ENCODE measurements at places on chromosomes 3 and 15. TPM values are rescaled to one million over a fixed set of nuclear protein-coding genes. Genes with fewer than 3 reads are reported as not detected.

- no peak for DNase-seq
- H3K36me3 ChIP-seq: no peaks in the 10 kb centered on the region
- H3K27ac ChIP-seq: no peak overlapping the region
- no peaks in the 10 kb centered on the region for H3K4me1 ChIP-seq
Measured at GRCh38 chr3:125059488-125060245, 3.9 kb upstream of the HEG1 start.

- DNase-seq: no peak
- peak overlapping the region; percentile 3 for H3K4me3 ChIP-seq
- no peaks in the 10 kb centered on the region for H3K36me3 ChIP-seq
- H3K27ac ChIP-seq: no peak overlapping the region
- H3K4me1 ChIP-seq: no peaks in the 10 kb centered on the region
Measured at GRCh38 chr3:112357930-112358780, 25.2 kb downstream of the CD200 start.

DNA sequence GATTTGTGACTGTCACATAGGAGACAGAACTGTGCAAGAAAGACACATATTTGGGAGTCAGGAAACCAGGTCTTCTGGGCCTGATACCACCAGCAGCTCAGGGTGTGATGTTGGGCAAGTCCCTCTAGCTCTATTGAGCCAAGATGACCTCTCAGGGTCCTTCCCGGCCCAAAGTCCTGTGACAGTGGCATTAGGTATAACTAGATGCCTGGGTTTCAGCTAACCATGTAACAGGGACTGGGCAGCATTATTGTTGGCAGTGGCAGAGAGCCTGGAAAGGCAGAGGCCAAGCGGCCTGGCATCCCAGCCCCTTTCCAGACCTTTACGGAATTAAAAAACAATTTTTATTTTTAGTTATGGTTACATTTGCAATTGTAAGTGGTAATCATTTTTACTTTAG lies 10.4 kb downstream of the LIMD1 start:
- DNase-seq: no peak
- no peaks in the 10 kb centered on the region for H3K27me3 ChIP-seq
- no peaks in the 10 kb centered on the region for H3K36me3 ChIP-seq
- no peak overlapping the region for H3K4me3 ChIP-seq

DNA sequence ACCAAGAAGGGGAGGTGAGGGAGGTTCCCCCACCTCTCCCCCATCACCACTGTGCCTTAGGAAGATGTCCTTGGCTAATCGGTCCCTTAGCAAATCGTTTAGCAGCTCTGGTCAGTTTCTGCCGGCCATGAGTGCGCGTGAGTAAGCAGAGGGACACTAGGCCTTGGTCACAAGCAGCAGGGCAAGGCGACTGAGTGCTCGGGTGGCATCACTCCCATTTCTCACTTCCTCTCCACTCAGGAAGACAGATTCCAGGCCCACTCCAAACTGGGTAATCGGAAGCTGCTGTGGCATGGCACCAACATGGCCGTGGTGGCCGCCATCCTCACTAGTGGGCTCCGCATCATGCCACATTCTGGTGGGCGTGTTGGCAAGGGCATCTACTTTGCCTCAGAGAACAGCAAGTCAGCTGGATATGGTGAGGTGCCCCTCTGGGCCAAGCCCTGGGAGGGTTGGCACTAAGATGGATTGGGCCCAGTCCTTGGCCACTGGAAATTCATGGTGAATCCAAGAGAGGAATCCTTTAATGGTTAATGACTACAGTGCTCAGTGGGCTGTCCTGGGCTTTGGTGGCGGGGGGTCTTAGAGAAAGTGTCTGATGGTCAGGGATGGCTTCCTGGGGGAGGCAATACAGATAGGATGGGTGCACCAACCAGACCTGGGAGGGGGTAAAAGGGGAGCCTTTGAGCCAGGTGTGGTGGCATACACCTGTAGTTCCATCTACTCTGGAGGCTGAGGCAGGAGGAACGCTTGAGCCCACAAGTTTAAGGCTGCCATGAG lies 4.0 kb downstream of the PARP3 start:
- no peak for DNase-seq
- no peak overlapping the region for H3K27ac ChIP-seq
- no peaks in the 10 kb centered on the region for H3K36me3 ChIP-seq
- no peak overlapping the region for H3K4me3 ChIP-seq
- H3K27me3 ChIP-seq: no peaks in the 10 kb centered on the region

- H3K4me3 ChIP-seq: no peak overlapping the region
- peak; percentile 94 for DNase-seq
- no peaks in the 10 kb centered on the region for H3K27me3 ChIP-seq
- H3K27ac ChIP-seq: peak overlapping the region; percentile 87
- no peaks in the 10 kb centered on the region for H3K36me3 ChIP-seq
Measured at GRCh38 chr15:63436872-63437375, 55.3 kb upstream of the CA12 start.

DNA sequence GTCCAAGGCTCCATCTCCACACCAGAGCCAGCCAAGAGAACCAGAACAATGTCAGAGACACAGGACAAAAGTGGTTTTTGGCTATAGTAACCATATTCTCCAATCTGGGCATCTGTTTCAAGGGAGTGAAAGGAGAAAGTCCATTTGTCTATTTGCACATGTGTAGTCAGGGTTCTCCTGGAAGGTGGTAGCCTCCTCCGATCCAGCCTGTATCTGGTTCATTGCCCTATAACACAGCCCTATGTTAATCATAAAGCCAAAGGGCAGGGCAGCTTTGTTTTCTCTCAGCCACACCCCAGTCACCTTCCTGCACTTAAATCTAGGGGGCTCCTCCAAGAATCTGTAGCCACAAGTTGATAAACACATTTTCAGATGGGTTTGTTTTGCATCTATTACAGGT lies 128.1 kb upstream of the ADPGK start:
- H3K27me3 ChIP-seq: peaks cover 4% of the 10 kb centered on the region
- no peaks in the 10 kb centered on the region for H3K4me1 ChIP-seq
- DNase-seq: no peak
- H3K36me3 ChIP-seq: no peaks in the 10 kb centered on the region
- no peak overlapping the region for H3K4me3 ChIP-seq

- no peak overlapping the region for H3K27ac ChIP-seq
- peaks cover 4% of the 10 kb centered on the region for H3K36me3 ChIP-seq
- H3K27me3 ChIP-seq: no peaks in the 10 kb centered on the region
- peaks cover 16% of the 10 kb centered on the region for H3K4me1 ChIP-seq
- DNase-seq: peak; percentile 39
Measured at GRCh38 chr15:40567111-40567510, 2.0 kb upstream of the RPUSD2 start.

- DNase-seq: no peak
- H3K4me1 ChIP-seq: no peaks in the 10 kb centered on the region
Measured at GRCh38 chr15:29704950-29705597, 117.2 kb downstream of the TJP1 start.

DNA sequence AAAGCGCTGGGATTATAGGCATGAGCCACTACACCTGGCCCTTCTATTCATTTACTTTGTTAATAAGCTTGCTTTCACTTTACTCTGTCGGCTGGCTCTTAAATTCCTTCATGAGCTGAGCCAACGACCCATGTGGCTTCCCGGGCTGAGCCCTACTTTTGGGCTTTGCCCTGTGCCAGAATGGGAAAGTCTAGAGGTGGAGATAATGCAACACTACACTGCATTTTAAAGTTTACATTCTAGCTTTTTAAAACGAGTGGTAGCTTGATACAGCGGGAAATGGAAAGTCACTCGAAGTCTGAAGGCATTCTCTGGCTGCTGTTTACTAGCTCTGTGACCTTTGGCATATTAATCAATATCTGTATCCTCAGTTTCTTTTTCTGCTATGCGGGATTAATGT lies 49.0 kb upstream of the ZNF280D start:
- DNase-seq: no peak
- H3K36me3 ChIP-seq: no peaks in the 10 kb centered on the region
- no peaks in the 10 kb centered on the region for H3K4me1 ChIP-seq
- no peak overlapping the region for H3K4me3 ChIP-seq
- H3K27me3 ChIP-seq: no peaks in the 10 kb centered on the region
- no peak overlapping the region for H3K27ac ChIP-seq

DNA sequence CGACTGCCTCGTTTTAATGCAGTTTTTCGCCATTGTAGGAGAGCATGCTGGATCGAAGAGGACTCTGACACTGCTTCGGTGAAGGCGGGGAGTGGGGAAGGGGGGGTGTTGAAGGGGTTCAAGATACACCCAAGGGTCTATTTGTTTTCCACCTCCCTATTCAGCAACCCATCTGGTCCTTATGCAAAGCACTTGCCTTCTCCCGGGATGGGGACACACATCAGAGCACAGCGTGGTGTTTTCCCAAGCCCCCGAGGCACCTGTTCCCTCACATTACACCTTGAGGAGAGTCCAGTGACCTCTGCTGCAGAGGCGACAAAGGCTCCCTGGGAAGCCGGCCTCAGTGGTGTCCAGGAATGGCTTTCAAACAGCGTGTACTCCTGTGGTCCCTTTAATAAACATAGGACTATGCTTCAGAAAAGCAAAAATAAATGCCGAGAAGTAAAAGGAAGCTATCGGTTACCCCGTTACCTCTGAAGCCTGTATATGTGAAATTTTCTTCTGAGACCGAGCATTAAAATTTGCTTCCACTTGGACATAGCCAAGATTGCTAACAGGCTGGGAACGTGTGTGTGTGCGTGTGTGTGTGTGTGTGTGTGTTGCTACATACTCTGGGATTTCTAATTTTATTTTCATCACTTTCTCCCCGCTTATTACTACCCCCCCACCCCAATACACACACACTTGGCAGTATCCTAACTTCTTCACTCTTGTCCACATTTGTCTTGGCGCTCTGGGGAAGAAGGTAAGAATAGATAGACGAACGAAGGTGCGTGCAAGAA lies 53.2 kb downstream of the CCDC54 start:
- H3K36me3 ChIP-seq: no peaks in the 10 kb centered on the region
- H3K27me3 ChIP-seq: no peaks in the 10 kb centered on the region
- H3K4me1 ChIP-seq: peaks cover 17% of the 10 kb centered on the region
- H3K27ac ChIP-seq: no peak overlapping the region
- H3K4me3 ChIP-seq: peak overlapping the region; percentile 59
- DNase-seq: peak; percentile 21

DNA sequence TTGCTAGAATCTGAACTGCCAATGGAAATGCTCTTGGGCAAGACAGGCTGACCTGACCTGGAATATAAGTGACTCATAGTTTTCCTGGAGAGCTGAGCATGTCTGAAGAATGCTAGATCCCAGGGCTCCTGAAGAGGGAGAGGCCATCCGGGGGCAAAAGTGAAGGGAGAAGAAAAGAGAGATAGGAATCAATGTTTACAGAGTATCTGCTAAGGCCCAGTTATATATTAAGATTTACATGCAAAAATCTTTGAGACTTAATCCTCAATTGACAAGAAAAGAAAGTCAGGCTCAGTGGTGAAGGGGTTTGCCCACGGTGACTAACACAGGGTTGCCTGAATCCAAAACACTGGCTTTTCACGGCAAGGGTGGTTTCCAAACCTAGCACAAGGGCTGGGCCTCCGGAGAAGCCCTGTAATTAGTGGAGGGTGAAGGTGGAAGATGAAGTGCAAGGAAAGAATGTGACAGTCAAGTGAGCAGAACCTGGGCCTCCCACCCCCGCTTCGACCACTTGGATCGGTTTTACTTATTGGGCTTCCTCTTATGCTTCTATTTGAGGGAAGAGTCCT lies 91.7 kb upstream of the FGF12 start:
- no peaks in the 10 kb centered on the region for H3K27me3 ChIP-seq
- no peak for DNase-seq
- H3K36me3 ChIP-seq: no peaks in the 10 kb centered on the region
- H3K4me1 ChIP-seq: no peaks in the 10 kb centered on the region
- H3K27ac ChIP-seq: no peak overlapping the region
- H3K4me3 ChIP-seq: no peak overlapping the region

DNA sequence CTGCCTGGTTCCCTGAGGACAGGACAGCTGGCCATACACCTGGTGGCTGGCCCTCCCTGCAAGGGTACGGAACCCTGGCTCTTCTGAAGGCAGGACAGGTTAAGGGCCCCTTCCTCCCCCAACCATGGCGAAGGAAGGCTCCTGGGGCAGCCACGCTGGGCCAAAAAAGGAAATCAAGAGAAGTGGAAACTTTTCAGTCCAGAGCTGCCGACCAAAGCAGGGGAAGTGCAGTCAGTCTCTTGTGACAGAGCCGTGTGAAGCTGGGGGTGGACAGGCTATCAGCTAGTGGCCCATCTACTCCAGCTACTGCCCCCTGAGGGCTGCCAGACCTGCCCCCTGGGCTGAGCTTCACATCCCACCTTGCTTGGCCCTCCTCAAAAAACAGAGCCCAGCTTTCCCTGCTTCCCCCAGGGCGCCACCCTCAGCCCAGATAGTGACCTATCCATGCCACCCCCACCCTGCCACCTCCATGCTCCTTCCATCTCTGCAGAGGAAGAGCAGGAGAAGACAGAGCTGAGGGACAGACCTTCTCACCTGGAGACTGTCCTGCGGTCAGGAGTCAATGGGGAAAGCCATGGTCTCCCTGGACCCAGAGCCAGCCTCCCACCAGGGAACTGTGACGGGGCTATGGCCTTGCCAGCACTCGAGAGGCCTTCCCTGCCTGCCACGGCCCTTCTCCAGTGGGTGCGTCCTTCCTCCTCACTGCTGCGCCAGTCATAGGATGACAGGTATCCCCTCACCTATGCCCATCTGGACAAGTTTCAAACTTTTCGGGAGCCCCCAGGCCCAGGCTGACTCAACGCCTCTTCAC lies 4.6 kb downstream of the SEMA7A start:
- H3K36me3 ChIP-seq: no peaks in the 10 kb centered on the region
- no peak overlapping the region for H3K27ac ChIP-seq
- no peak for DNase-seq
- no peak overlapping the region for H3K4me3 ChIP-seq

GRCh38 chr3:195597229-195597628 lies 13.5 kb upstream of the APOD start:
- no peak for DNase-seq
- peaks cover 21% of the 10 kb centered on the region for H3K4me1 ChIP-seq
- no peak overlapping the region for H3K27ac ChIP-seq

GRCh38 chr3:14204515-14205284 lies 26.1 kb downstream of the LSM3 start:
- no peaks in the 10 kb centered on the region for H3K36me3 ChIP-seq
- H3K4me1 ChIP-seq: no peaks in the 10 kb centered on the region
- no peak overlapping the region for H3K4me3 ChIP-seq
- H3K27ac ChIP-seq: no peak overlapping the region

GRCh38 chr3:53244271-53244670 lies 11.6 kb downstream of the TKT start:
- no peak for DNase-seq
- H3K27me3 ChIP-seq: no peaks in the 10 kb centered on the region
- no peak overlapping the region for H3K27ac ChIP-seq
- peaks cover 9% of the 10 kb centered on the region for H3K4me1 ChIP-seq
- H3K36me3 ChIP-seq: peaks cover 7% of the 10 kb centered on the region

The GBE1 gene
- total RNA-seq: 8.2 TPM

The OR5H14 gene
- not detected for total RNA-seq

The CTXN2 gene
- total RNA-seq: not detected

The DLG1 gene
- total RNA-seq: 107 TPM

The SERPINI2 gene
- total RNA-seq: not detected

The PPP1R14D gene
- not detected for total RNA-seq

The ST8SIA2 gene
- 0.43 TPM for total RNA-seq

The TNFSF10 gene
- total RNA-seq: not detected

The CSTA gene
- 6.5 TPM for total RNA-seq

The SMAD6 gene
- 63.9 TPM for total RNA-seq

All from A673 (cell line).